ENCODE measurements at places on chromosomes 16 and 17.

DNA sequence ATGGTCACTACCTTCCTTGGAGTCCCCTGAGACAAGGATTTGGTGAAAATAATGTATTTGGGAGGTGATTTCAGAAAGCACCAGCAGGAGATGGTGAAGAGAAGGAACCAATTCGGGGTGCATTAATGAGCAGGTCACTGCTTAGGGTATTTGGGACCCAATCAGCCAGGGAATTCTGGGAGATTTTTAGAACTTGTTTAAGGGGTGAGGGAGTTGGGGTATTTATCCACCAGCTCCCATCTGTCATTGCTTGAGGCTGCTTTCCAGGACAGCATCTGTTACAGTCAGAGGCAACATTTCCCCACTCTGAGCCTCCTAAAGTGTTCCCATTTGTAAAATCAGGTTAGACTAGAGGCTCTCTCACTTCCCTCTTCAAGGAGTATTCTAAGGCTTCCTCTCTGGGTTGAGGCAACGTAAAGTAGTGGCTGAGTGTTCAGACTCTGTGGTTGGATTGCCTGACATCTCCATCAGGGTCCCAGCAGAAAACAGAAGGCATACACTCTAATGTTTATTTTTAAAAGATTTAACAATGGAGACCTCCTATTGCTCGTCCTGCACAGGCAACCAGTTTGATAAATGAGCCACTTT lies 60.9 kb downstream of the CLEC19A start:
- no peaks in the 10 kb centered on the region for H3K4me1 ChIP-seq
- H3K36me3 ChIP-seq = no peaks in the 10 kb centered on the region
- H3K4me3 ChIP-seq = no peak overlapping the region
- no peaks in the 10 kb centered on the region for H3K27me3 ChIP-seq
- no peak overlapping the region for H3K27ac ChIP-seq
- no peak for DNase-seq

DNA sequence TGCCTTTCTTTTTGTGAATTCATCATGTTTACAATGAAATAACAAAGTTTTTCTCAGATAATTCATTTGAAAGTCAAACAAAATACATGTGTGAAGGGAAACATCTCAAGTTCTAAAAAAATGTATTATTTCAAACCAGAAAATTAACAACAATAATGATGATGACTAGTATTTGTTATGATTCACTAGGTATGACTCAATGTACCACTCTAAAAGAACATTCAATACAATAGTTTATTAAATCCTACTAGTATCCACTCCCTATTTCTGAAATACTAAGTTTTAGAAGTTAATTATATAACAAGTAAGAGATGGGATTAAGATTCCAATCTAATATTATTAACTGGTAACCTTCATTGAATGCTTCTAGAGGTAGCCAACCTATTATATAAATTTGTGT lies 1444.8 kb upstream of the CDH8 start:
- H3K36me3 ChIP-seq = no peaks in the 10 kb centered on the region
- H3K27me3 ChIP-seq = no peaks in the 10 kb centered on the region
- no peak overlapping the region for H3K4me3 ChIP-seq
- no peaks in the 10 kb centered on the region for H3K4me1 ChIP-seq
- DNase-seq = no peak
- no peak overlapping the region for H3K27ac ChIP-seq

GRCh38 chr17:45794840-45795239 lies 10.7 kb downstream of the CRHR1 start:
- DNase-seq = no peak
- no peak overlapping the region for H3K27ac ChIP-seq
- H3K4me1 ChIP-seq = no peaks in the 10 kb centered on the region
- H3K4me3 ChIP-seq = no peak overlapping the region
- H3K36me3 ChIP-seq = no peaks in the 10 kb centered on the region

DNA sequence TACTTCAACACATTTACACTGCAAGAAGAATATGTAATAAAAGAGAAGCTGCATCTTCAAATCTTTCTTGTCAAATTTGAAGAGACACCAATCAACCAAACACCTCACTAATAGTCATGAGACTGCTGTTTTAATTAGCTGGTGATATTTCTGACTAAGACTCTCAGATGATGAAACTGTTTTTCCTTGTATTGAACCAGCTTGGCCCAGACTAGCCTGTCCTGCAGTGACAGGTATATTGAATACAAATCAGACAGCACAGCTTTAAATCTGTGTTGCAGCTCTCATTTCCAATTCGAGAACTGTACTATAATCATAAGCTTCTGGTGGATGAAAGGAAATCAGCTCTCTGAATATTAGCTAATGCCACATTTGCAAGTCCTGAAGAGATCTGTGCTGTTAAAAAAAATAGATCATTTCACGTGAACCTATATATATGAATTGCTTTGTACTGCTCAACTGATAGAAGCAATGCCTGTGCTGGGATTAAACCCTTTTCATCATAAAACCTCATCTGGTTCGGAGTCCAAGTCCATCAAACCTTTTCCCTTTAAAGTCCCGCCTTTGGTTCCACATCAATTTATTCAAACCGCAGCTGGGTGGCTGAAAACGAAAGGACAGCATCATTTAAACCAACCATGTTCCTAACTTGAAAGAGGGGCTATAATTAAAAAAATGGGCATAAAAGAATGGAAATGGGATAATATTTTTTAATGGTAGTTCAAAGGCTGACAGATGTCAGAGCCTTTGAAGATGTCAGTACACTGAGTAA lies 306.2 kb downstream of the CEP112 start:
- DNase-seq = no peak
- no peak overlapping the region for H3K27ac ChIP-seq
- no peaks in the 10 kb centered on the region for H3K4me1 ChIP-seq
- no peaks in the 10 kb centered on the region for H3K36me3 ChIP-seq

- H3K4me1 ChIP-seq = no peaks in the 10 kb centered on the region
- H3K27ac ChIP-seq = no peak overlapping the region
- no peak for DNase-seq
- peaks cover 69% of the 10 kb centered on the region for H3K36me3 ChIP-seq
- no peaks in the 10 kb centered on the region for H3K27me3 ChIP-seq
Measured at GRCh38 chr17:61784510-61784909, 78.8 kb downstream of the BRIP1 start.

DNA sequence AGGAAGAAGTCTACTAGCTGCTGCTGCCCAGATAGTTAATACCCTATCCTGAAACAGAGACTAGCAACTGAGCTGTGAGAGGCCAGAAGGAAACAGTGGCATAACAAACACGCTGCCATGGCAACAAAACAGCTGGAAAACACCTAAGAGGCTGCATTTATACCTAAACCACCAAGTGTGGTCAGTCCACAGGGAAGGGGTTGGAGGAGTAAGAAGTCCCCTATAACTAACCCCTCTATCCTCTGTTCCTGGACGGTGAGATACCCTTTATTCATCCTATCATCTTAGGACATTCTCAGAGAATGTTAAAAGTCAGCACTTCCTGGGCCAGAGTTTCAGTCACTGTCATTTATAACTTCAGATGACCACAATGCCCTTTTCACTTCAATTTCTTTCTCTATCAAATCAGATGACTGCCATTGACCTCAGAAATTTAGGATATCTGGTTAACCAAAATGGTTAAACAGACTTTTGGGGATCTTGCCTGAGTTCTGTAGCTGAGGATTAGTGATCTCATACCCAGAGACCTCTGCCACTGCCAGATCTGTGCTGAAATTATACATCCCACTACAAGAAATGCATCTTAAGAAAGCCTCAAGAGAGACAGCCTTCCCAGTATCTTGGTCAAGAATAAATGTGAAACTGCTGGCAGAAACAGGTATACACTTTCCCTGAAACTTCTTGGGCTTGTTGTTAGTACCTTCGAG lies 36.2 kb downstream of the STH start:
- H3K4me1 ChIP-seq = no peaks in the 10 kb centered on the region
- no peaks in the 10 kb centered on the region for H3K27me3 ChIP-seq
- peaks cover 99% of the 10 kb centered on the region for H3K36me3 ChIP-seq
- H3K4me3 ChIP-seq = no peak overlapping the region
- no peak for DNase-seq

- peaks cover 11% of the 10 kb centered on the region for H3K4me1 ChIP-seq
- H3K4me3 ChIP-seq = peak within 1 kb of the TSS; percentile 39
- H3K36me3 ChIP-seq = no peaks in the 10 kb centered on the region
- H3K27ac ChIP-seq = peak within 1 kb of the TSS; percentile 39
- peak; percentile 57 for DNase-seq
Measured at GRCh38 chr16:31202414-31203375, at the start of gene PYCARD. PYCARD (minus strand) TSS chr16:31202760; CDS start chr16:31202690, 70 bp downstream.

GRCh38 chr16:54148974-54149373 lies 137.6 kb downstream of the IRX3 start:
- DNase-seq = no peak
- no peak overlapping the region for H3K4me3 ChIP-seq
- H3K27me3 ChIP-seq = no peaks in the 10 kb centered on the region
- no peak overlapping the region for H3K27ac ChIP-seq

- DNase-seq = no peak
- no peak overlapping the region for H3K4me3 ChIP-seq
- H3K36me3 ChIP-seq = no peaks in the 10 kb centered on the region
Measured at GRCh38 chr16:12999368-12999767, 98.0 kb downstream of the SHISA9 start.

GRCh38 chr16:83577078-83577745 lies 230.6 kb upstream of the HSBP1 start:
- H3K27ac ChIP-seq = no peak overlapping the region
- H3K4me1 ChIP-seq = no peaks in the 10 kb centered on the region
- no peaks in the 10 kb centered on the region for H3K36me3 ChIP-seq
- H3K27me3 ChIP-seq = no peaks in the 10 kb centered on the region
- no peak overlapping the region for H3K4me3 ChIP-seq
- no peak for DNase-seq

- peaks cover 95% of the 10 kb centered on the region for H3K36me3 ChIP-seq
- no peaks in the 10 kb centered on the region for H3K4me1 ChIP-seq
- no peaks in the 10 kb centered on the region for H3K27me3 ChIP-seq
Measured at GRCh38 chr16:57167953-57168352, 17.9 kb downstream of the PSME3IP1 start.

DNA sequence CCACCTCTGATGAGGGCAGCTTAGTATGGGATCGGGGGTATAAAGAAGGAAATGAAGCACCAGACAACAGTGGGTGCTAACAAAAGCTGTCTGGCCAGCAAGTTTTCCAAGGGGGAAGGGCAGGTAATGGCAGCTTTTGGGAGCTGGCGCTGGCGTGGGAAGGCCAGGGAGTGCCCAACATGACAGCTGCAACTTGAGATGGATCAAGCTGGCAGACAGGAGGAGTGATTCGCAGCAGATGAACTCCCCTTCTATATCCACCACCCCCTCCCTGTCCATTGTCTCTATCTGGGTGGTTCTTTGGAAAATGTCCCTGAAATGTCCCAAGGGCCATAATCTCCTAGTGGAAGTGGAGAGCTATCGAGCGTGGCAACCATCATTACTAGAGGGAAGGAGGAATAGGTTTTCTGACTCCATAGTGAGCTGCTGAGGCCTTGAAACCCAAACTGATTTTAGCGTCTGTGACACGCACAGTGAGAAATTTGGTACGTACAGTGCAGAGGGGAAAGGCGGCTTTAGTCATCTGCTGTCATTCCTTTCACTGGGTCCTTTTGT lies 4.8 kb upstream of the INPP5K start:
- H3K27ac ChIP-seq = no peak overlapping the region
- H3K4me1 ChIP-seq = no peaks in the 10 kb centered on the region
- H3K27me3 ChIP-seq = no peaks in the 10 kb centered on the region

GRCh38 chr17:5097101-5097834 lies 14.4 kb downstream of the ZNF232 start:
- H3K27me3 ChIP-seq = peaks cover 4% of the 10 kb centered on the region
- no peak overlapping the region for H3K4me3 ChIP-seq
- H3K27ac ChIP-seq = no peak overlapping the region
- H3K36me3 ChIP-seq = no peaks in the 10 kb centered on the region
- no peaks in the 10 kb centered on the region for H3K4me1 ChIP-seq

DNA sequence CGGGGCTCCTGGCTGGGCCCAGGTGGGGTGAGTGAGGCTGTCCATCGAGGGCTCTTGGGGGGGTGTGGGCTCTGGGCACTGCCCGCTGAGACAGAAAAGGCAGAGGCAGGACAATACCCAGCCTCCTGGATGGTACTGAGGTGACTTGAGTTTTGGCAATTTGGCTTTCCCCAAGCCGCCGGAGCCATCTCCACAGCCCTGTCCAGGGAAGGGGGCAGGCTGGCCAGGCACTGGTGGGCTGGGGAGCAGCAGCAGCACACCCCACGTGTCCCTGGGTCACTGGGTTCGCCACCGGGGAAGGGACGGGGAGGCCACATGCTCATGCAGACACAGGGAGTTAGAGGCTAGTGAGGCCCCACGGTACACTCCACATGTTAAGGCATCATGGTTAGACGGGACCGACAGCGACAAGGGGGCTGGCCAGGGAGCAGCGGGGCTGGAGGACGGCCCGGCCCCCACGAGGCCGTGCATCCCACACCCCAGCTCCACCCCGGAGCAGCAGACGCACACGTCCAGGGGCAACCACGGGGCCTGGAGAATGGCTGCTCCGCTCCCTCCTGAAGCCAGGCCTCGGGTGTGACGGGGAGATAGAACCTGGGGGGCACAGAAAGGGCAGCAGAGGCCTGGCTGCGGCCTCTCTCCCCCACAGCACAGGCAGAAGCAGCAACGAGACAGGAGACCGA lies 3.0 kb downstream of the ARHGDIA start:
- H3K27me3 ChIP-seq = no peaks in the 10 kb centered on the region
- peak overlapping the region; percentile 98 for H3K27ac ChIP-seq
- DNase-seq = peak; percentile 73
- no peak overlapping the region for H3K4me3 ChIP-seq
- peaks cover 60% of the 10 kb centered on the region for H3K36me3 ChIP-seq

DNA sequence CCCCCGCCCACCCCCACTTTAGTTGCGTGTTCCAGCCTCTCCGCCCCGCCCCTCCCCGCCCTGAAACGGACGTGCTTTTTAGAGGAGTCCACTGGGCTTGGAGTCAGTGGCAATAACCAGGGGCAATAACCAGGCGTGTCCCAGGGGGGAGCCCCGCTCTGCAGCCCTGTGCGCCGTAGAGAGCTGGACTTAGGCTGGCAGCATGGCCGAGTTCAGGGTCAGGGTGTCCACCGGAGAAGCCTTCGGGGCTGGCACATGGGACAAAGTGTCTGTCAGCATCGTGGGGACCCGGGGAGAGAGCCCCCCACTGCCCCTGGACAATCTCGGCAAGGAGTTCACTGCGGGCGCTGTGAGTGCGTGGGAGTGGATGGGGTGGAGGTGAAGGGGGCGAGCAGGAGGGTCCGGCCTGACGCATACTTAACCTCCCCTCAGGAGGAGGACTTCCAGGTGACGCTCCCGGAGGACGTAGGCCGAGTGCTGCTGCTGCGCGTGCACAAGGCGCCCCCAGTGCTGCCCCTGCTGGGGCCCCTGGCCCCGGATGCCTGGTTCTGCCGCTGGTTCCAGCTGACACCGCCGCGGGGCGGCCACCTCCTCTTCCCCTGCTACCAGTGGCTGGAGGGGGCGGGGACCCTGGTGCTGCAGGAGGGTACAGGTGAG lies at the start of gene ALOX15B:
TSS of gene ALOX15B (plus strand) at position 106 of the 657 bp plus-strand sequence. CDS start at position 203, 97 bp downstream.
- no peaks in the 10 kb centered on the region for H3K36me3 ChIP-seq
- no peak within 1 kb of the TSS for H3K27ac ChIP-seq
- peaks cover 17% of the 10 kb centered on the region for H3K4me1 ChIP-seq
- H3K4me3 ChIP-seq = peak within 1 kb of the TSS; percentile 21
